Lung (tissue), 17 donors: ENCODE measurements at places on chromosomes 7 and 10. TPM values are rescaled to one million over a fixed set of nuclear protein-coding genes. Genes with fewer than 3 reads are reported as not detected.

GRCh38 chr7:84914598-84914997, 272.3 kb downstream of the SEMA3D start:
- DNase-seq: no peak

HABP2 gene
- total RNA-seq: 1.3 TPM

GRCh38 chr7:50376056-50376820, 71.7 kb downstream of the IKZF1 start:
- DNase-seq: no peak

GRCh38 chr7:28891192-28891875, 66.8 kb downstream of the TRIL start:
- DNase-seq: no peak

CPA5 gene
- total RNA-seq: not detected
